GM12891 (cell line): ENCODE measurements at places on chromosomes 12 and 14.

DNA sequence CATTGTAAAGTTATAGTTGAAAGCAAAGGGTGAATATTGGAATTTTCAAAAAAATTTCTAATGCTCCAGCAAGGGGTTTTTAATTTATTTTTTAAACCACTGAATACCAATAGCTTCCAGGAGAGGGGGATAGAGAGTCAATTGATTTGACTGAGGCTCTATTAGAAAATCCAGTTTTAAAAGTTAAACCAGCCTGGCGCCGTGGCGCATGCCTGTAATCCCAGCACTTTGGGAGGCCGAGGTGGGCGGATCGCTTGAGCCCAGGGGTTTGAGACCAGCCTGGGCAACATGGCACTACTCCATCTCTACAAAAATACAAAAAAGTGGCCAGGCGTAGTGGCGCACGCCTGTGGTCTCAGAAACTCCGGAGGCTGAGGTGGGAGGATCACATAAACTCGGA, 150.1 kb downstream of the SLC38A4 start:
- no peak for DNase-seq

DNA sequence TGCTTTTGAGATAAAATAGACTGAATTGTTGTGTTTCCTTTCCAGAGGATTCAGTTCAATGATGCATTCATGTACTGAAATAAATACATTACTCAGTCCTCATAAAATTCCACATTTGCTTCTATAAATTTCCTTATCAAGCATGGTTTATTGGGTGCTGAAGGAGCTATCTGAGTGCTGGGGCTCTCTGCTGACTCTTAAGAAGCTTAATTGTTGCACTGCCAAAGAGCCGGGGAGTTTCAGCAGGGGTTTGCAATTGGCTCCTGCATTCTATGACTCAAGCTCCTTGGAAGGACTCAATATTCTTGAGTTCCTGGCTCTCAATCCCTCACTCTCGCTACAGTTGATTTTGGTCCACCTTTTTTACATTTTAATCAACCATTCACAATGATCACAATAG, 69.8 kb upstream of the PYGL start:
- DNase-seq: no peak

DNA sequence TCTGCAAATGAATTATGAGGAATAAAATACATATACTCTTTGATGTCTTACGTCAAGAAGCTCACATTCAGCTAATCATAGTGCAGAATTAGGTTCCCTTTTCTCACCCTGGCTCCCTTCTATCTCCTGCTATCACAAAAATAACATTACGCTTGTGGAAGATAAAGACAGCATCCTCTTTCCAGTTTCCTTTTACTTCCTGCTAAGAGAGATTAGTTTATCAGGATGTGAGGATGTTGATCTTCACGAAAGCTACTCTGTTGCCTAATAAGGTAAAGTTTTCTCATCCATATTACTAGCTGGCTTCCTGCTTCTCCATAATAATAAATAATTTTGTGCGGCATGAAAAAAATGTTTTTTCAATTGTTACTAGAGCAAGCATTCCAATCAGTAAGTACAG, 217.7 kb upstream of the DCN start:
- DNase-seq: no peak

GRCh38 chr14:49134940-49135339, 451.2 kb downstream of the RPS29 start:
- no peak for DNase-seq
